ENCODE measurements at places on chromosomes 5 and 9.

DNA sequence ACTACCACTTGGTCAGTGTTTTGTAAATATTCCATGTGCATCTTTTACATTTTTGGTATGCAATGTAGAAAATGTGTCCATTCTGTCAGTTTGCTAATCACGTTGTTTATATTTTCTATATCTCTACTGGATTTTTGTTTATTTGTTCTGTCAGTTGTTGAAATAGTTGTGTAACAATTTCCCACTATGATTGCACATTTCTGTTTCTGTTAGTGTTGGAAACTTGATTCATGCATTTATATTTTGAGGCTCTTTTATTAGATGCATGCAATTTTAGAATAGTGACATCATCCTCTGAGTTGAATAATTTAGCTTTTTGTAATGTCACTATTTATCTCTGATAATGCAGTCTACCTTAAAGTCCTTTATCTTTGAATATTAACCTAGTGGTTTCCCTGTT is 25.8 kb upstream of the LECT2 start:
- no peak for DNase-seq

GRCh38 chr5:77172713-77173328 is 37.7 kb upstream of the PDE8B start:
- no peak for DNase-seq

GRCh38 chr9:122779181-122779580 is 9.6 kb upstream of the OR5C1 start:
- no peak for DNase-seq

- DNase-seq, result no peak
Measured at GRCh38 chr9:88663771-88664419, 128.9 kb downstream of the NXNL2 start.

GRCh38 chr5:133818031-133818431 is 150.4 kb downstream of the C5orf15 start:
- no peak for DNase-seq

DNA sequence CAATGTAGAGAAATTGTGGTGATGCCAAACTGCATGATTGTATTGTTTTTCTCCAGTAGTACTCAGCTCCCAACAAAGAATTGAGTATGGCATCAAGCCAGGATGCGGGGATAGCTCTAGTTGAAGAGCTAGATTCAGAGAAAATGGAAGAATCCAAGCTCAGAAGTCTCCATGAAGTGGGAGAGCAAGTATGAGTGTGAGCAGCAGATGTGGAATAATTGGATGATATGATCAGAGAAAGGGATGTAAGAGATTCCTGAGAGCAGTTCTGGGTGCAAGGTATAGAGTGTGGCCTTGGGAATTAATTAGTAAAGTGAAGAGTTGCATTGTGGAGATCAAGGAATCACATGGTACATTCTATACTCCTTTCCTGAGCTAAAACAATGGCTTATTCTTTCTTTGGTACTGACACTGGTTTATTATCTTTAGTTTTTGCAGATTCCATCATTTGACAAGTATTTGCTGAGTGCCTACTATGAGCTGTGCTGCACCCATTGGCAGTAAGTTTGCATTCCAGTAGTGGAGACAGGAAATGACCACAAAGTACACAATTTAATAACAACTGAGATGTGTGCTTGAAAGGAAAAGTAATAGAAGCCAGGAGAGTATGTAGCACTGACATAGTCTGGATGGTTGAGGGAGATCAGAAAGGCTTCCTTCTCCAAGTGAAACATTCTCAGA is 177.1 kb downstream of the CPLANE1 start:
- no peak for DNase-seq

GRCh38 chr9:16268067-16268881 is 602.2 kb downstream of the BNC2 start:
- DNase-seq, result no peak

DNA sequence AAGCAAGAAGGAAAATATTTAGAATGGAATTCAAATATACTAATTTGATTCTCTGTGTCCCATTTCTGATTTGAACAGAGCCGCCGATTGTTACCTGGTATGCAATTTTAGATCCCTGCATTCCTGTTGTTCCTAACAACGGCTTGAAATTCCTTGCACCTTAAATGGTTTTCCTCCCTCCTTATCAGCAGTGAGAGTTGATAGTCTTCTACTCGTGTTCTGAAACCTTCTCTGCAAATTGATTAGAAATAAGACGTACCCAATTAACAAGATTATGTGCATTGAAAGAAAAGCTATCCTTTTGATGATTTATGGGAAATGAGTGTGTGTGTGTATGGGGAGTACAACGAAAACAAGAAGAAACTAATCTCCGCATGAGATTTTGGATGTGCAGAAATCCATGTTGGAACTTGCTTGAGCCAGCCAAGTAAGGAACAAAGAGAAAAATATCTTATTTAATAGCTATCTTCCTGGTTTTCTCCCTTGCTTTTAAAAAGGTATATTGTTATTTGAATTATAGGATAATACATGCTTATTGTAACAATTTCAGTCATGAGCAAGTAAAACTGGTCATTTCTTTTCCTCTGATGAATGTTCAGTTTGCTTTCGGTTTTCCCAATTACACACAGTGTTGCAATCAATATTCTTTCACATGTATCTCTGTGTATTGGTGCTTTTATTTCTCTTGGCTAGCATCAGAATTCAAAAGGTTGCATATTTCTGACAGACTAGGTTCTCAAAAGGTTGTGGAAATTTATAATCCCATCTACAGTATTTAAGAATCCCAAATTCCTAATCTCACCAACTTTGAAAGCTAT is 211.1 kb upstream of the ACTBL2 start:
- DNase-seq, result no peak

GRCh38 chr5:141363952-141364660 is at the start of gene PCDHGA5:
Gene PCDHGA5, plus strand, starts transcription at chr5:141364162. Its CDS starts 169 bp downstream, at chr5:141364331.
- no peak for DNase-seq

GRCh38 chr9:110623462-110624025 is 44.0 kb upstream of the SVEP1 start:
- peak; percentile 70 for DNase-seq

DNA sequence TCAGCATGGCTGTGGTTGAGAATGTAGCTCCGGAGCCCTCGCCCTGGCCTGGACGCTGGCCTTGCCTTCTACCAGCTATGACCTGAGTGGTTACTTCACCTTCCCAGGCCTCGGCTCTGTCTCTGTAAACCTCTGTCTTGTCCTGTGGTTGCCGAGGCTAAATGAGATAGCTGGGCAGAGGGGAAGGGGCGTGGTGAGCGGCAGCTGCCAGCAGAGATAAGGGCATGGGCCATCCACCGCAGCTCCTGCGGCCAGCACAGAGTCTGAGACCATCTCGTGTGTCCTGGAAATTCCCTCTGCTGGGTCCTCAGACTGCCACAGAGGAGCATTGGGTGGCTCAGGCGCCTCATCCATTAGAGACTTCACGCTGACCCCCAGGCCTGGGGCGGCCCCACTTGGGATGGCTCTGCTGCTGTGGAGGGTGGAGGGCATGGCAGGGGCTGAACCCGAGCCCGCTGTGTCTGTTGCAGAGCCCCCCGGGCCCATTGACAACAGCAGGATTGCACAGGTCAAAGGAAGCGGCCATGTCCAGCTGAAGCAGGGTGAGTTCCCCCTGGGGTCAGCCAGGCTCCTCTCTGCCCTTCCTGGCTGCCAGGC is 43.9 kb downstream of the USP20 start:
- DNase-seq, result no peak

DNA sequence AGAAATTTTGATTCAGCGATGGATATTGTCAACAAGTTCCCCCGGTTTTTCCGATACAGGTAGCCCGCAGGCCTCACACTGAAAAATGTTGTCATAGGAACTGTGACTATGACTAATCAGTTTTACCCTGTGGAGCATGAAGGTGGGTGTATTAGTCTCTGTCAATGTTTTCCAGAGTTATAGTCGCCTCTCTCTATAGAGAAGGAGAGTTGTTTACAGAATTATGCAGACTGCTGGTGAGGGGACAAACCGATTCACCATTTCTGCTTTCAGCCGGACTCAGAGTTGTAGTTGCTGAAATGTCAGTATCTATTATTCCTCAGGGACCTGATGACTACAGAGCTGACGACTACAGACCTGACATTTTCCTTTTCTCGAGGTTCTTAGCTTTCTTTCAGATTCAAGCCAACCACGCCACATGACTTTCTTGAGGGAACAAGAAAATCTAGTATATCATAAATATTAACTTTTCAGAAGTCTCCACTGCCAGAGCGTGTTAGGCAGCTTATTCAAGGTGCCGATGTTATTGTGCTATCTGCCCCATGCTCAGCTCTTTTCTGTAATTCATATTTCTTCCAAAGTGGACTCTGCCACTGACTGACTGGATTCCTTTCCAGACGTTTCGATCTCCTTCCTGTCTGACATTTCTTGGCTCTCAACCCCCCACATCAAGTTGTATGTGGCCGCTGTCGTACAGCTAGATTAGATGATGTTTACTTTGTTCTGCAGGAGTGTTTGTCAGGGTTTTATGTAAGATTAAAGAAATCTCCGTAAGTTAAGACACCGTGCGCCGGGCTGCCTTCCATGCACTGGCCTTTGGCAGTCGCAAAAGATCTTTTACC is 178.1 kb downstream of the FGF1 start:
- no peak for DNase-seq

GRCh38 chr9:127087411-127087810 is 35.0 kb downstream of the ANGPTL2 start:
- DNase-seq, result no peak

- peak; percentile 87 for DNase-seq
Measured at GRCh38 chr9:6080154-6080716, 64.8 kb upstream of the RANBP6 start.

- no peak for DNase-seq
Measured at GRCh38 chr5:179862296-179862695, 3.7 kb upstream of the MRNIP start.

- peak; percentile 35 for DNase-seq
Measured at GRCh38 chr5:102809033-102809432, 53.9 kb downstream of the PAM start.
